ENCODE measurements at places on chromosomes 4 and X.
A peak's percentile ranks its signal among the peaks of the same experiment; 100 is the strongest.

DNA sequence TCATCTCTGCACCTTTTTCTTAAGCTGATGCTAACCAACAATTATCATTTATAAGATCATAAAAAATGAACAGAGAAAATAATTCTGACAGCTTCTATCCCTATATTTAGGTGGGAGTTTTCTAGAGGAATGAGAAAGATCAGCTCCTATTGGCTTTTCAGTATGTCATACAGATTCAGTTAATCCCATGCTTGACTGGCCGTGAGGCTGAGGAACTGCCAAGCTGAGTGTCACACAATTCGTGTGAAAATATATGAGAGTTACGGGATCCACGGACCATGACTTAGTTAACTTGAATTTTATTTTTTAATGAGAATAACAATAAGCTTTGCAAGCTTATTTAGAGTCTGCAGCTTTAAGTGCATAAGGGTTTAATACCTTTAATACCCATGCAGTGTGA lies 37.5 kb downstream of the PHEX start:
- DNase-seq = no peak

GRCh38 chrX:129565046-129565650 lies 25.1 kb downstream of the OCRL start:
- no peak for DNase-seq

- DNase-seq = no peak
Measured at GRCh38 chr4:117986321-117986720, 48.0 kb upstream of the NDST3 start.

GRCh38 chr4:156830351-156830750 lies 141.2 kb downstream of the PDGFC start:
- peak; percentile 82 for DNase-seq

DNA sequence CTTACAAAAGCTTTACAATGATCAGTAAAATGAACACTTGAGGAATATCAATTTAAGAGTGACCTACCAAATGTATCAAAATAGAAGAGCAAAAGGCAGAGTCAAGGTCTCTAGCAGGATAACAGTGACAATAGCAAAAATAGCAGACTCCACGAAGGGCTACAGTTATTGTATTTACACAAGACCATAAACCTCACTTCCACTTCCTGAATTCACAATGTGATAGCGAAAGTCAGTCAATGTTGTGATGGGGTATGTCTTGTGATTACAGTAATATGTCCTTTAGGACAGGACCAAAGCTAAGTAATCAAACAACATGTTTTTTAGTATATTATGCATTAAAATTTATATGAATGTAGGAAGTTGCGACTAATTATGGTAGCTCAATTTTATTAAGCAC lies 139.6 kb downstream of the IQCM start:
- DNase-seq = no peak

DNA sequence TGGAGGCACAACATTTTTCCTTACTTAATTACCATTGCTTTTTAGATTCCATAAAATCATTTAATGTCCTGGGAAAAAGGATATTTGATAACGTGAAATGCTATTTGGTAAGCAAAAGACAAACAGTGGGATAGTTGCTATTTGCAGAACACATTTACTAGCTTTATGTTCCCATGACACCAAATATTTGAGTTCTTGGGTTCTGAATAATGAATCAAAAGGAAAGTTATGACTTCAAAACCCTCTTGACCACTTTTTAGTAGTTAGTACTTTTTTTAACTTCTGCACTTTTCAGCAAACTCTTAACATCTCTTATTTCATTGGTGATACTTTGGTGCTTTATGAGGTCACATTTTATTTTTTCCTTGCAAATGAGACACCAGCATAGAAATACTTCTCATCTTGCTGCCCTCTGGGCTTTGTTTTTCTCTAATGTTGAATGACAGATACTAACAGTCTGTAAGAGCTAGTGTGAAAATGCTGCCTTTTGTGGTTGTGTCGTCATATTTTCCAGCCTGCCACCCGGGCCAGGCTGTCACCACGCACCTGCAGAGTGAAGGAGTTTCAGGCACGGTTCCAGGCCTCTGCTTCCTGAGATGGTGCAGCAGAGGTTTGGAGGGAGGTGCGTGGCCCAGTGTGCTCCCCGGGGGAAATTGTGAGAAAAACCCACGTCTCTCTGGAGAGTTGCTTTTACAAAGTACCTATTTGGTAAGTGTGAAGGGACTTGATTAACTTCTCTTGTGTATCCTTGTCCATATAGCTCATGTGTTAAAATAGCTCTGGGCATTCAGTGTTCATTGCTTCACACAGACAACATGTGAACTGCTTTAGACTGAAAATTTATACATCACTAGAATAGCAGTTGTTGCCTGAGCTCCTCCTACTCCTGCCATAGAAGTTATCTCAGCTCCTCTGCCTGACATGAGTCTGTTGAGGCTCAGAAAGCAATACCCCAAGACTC lies 34.7 kb downstream of the MSL3 start:
- DNase-seq = no peak

DNA sequence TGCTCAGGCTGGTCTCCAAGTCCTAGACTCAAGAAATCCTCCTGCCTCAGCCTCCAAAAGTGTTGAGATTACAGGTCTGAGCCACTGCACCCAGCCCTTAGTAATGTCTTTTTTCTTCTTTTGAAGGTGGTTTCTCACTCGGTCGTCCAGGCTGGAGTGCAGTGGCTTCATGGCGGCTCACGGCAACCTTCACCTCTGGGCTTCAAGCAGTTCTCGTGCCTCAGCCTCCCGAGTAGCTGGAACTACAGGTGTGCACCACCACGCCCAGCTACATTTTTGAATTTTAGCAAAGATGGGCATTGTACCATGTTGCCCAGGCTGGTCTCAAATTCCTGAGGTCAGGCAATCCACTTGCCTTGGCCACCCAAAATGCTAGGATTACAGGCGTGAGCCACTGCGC lies 32.3 kb upstream of the ASMTL start:
- DNase-seq = no peak

DNA sequence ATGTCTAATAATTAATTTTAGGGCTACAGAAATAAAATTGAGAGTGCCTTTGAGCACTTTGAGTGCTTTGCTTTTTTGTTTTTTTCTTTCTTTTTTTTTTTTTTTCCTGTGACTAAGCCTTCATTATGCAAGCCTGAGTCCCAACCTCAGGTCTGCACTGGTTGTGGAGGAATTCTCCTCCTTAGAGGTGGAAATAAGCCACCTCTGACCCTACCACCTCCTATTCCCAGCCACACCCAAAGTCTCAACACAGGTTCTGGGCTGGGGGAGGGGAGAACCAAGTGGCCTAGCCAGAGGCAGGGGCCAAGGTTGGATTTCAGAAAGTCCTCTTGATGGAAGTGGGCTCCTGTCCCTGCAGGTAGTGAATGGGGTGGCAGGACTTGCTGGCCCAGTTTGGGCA lies 180.2 kb downstream of the ARAP2 start:
- no peak for DNase-seq

Measured in astrocyte (in vitro differentiated cells and primary cell).